Fibroblast of skin of back (primary cell): ENCODE measurements at places on chromosomes 4 and X.

DNA sequence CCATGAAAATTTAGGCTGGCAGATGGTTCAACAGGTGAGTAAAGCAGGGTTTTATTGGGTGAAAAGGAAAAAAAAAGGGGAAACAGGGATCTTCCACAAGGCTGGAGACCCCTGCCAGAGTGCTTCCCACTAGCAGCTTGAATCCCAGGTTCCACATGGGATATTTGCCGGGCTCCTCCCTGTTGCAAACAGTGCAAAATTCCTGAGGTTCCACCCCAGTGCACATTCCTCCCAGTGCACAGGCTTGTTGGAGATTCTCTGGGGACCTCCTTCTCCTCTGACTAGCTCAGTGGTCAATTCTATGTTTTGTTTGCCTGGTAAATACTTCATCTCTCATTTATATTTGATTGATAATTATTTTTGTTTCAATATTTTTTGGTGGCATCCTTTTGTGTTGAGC, 66.4 kb upstream of the UGT2B15 start:
- DNase-seq = no peak

GRCh38 chrX:14073071-14073470, 43.4 kb upstream of the GEMIN8 start:
- no peak for DNase-seq

DNA sequence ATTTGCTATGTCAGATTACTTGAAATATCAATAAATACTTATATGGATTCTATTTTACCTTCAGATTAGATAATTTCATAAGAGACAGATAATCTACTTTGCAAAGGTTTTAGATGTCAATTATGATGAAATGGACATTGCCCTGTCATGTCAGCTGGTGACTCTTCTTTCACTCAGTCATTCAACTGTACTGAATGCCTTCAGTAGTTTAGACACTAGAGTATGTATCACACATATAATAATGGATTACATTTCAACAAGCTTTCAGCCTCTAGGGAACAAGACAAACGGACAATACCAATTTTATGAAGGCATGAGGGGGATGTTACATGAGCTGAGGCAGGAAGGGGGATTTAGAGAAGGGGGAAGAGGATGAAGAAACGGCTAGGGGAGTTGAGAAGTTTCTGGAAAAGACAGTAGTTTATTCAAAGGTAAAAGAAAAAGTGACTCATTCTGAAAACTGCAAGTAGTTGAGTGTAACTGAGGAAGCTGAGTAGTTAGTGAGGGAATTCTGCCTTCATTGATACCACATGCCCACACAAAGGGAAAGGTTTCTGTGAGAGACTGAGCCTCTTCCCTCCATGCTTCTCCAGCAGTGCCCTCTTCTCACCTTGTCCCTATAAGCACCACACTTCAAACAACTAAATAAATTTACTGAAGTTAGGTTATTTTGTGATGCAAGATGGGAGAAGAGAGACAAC, 25.7 kb downstream of the SLC9B2 start:
- no peak for DNase-seq

- DNase-seq = peak; percentile 1
These were observed 447 bp downstream of the PDZD11 start for GRCh38 chrX:70289168-70289792.

GRCh38 chr4:184216515-184216914, 1.2 kb downstream of the ENPP6 start:
- DNase-seq = no peak

GRCh38 chrX:116267511-116268040, 97.0 kb downstream of the AGTR2 start:
- no peak for DNase-seq

DNA sequence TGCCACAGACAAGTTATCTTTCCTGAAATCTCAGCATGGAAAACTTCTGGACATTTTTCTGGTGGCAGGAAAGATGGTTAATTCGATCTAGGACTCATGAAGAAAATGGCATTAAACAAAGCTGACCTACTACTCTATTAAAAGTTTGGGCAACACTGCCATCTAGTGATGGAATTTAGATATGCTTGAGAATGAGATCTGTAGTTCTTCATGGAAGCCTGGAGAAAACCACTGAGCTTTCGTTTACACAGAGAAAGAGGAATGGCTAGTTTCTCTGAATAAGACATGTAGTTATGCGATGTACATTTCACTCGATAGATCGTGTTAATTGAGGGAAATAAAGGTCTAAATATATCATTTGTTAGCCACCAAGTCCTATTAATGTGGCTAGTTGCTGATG, 51.7 kb upstream of the CHRDL1 start:
- DNase-seq = peak; percentile 51

DNA sequence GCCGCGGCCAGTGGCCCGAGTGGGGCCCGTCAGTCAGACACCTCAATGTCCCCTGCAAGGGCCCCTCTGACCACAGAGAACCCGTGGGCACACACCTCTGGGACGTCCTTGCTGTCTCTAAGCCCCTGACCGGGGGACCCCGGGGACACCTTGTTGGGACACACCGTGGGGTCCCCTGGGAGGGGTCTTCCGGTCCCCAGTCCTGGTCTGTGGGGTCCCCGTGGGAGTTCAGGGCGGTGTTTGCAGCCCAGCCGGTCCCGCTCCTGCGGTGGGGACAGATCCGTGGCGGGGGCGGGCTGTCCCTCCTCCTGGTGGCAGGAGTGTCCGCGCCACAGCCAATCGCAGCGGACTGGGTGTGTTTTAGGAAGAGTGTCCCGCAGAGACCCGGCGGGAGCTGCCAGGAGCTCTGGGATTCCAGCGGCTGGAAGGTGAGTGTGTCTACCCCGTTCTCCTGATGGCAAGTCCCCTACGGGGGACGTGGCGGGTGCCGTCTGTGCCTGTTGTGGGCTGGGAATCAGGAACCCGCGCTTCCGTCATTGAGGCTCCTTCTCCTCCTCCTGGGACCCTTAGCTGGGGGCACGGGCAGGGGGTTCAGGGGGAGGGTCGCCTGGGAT, 5.1 kb upstream of the PLCXD1 start:
- peak; percentile 72 for DNase-seq

DNA sequence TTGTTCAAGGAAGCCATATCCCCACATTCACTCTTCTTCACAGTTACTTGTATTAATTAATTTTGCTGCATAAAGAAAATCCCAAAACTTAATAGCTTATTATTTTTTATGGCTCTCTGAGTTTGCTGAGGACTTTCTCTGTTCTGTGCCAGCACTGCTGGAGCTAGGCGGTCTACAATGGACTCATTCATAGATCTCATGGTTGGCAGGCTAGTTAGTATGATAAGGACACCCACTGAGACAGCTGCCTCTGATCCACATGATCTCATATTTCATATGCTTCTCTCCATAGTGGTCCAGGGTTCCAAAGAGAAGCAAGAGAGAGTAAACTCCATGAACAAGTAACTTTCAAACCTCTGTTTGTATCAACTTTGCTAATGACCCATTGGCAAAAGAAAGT, 170.2 kb downstream of the ADGRA3 start:
- DNase-seq = no peak
